ENCODE measurements at places on chromosomes 5 and 9.
A peak's percentile ranks its signal among the peaks of the same experiment; 100 is the strongest.

DNA sequence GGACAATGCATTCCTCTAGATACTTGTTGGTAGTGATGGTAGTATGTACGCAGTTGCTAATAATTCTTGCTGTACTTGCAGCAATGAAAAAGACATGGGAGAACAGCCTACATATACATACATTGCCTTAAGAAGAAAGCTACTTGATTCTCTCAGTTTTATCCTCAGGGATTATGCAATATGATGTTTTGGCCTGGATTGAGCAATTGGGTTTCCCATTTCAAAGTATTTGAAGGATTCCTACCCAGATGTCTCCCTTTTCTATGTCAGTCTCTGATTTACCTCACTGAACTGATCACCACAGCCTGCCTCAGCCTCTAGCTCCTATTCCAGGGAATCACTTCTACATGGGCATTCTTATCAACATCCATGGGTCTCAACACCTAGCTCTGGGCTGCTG, 210.1 kb upstream of the CDH10 start:
- DNase-seq = no peak

- DNase-seq = no peak
These were observed 6.1 kb upstream of the EHMT1 start for GRCh38 chr9:137612741-137613142.

GRCh38 chr5:61687371-61687770, 355.3 kb downstream of the ZSWIM6 start:
- no peak for DNase-seq

- DNase-seq = no peak
These were observed 651.4 kb downstream of the CETN3 start for GRCh38 chr5:89758146-89758545.

DNA sequence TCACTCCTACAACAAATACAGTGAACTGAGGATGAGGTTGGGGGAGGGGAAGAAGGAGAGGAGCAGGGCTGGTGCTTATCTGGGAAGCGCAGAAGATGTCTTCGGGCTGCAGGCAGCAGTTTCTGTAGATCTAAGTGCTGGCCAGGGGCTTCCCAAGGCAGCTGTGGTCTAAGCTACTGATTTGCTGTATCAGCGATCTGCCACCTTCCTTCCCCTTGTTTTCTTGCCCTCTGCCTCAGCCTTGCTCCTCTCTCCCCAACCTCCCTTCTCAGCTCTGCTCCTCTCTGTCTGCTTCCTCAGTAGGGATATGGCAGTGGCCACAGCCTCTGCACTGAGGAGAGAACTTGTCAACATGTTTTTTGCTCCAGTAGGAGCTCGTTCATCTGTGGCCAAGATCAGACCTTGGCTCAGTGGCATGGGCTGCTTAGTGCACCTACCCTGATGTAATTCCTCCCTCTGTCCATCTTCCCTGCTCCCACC, 42.8 kb upstream of the IL6ST start:
- no peak for DNase-seq

- DNase-seq = no peak
These were observed 462 bp upstream of the MCC start for GRCh38 chr5:113488645-113489184.

GRCh38 chr9:120808931-120809330, 15.7 kb upstream of the FBXW2 start:
- no peak for DNase-seq

DNA sequence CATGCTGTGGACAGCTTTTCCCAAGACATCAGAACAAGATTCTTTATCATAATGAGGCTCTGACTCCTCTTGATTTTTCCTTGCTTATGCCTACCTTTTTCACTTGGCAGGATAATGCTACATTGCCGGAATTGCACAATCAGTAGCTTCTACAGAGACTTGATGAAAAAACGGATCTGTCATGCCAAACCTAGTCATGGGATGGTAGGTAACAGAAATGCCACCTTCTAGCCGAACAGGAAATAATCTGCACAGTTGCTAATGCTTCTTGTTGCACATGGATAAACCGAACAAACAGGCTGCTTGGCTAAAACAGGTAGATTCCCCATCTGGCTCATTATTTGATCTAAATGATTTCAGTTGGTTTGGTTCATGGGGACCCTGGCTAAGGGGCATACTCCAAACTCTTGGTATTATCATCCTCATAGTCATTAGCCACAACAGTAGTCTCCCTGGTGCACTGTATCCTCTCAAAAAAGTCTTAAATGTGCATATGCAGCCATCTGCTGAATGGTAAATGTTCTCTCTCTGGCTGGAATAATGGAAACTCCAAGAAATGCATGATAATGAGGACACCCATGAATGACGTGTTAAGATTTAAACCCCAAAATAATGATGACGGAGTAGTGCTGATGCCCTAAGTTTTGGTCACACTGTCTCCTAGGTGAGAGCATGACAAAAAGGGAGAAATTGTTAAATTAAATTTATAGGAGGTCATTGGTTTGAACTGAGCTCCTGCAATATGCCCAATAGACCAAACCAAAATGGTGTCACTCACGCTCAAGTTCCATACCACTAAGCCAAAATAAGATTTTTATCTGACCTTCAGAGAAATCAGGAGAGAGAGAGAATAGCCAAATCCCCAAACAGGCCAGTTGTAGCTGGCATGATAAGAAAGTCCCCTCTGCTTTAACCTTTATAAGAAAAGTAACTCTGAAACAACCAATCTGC, 47.0 kb downstream of the RAPGEF1 start:
- no peak for DNase-seq

DNA sequence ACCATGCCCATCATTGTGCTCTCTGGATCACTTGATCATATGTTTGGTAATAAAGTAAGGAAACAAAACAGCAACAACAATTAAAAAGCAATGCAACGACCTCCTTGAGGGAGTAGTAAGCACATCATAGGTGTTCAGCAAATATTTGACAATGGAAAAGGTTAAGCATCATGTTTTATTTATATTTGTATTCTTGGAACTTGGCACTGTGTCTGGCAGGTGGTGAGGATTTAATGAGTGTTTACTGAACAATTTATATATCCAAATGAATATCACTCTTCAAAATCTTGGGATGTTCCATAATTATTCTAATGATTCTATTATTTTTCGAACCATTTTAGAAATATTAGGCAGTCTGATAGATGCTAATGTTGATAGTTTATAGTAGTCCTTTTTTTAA, 6.2 kb downstream of the PIP5K1B start:
- DNase-seq = no peak

- DNase-seq = no peak
These were observed 26.8 kb upstream of the SLC2A8 start for GRCh38 chr9:127370147-127370579.

GRCh38 chr5:110478895-110479294, 247.6 kb downstream of the TMEM232 start:
- DNase-seq = no peak

- DNase-seq = peak; percentile 9
These were observed 3.1 kb upstream of the RPL37 start for GRCh38 chr5:40838086-40838485.

DNA sequence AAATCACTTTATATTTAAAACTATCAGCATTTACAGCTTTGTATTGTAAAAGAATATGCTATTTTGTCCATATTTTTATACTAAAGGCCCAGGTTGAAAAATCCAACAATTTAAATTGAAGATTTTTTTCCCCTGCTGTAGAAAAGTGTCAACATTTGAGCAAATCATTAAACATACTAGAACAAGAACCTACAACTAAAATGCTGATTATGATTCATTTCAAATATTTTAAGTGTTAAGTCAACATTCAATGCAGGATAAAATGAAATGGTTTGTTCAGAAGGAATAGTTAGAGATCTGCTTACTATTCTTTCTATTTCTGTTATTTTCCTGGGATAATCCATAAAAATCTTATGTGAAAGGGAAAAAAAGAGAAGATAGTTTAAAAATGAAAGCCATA, 866.5 kb upstream of the DMAC1 start:
- no peak for DNase-seq

DNA sequence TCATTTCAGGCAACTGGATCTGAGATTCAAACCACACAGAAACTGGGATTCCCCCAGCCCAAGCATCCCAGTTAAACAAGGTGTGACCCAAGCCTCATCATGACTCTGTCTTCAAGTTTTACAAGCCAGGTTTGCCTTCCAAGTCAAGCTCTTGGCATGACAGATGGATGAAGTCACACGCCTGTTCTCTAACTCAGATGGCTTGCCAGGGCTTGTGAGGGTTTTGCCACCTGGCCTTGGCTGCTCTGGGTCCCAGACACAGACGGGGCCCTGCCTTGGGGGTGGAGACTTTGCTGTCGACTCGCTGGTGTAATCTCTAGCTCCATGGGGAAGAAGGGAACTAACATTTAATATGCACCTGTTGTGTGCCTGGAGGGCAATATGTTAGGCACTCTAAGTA, 95.8 kb upstream of the RARS1 start:
- DNase-seq = no peak

Data from CD4-positive, alpha-beta T cell treated with Interleukin-6 at 100 ng/mL for 8 hours (primary cell).